Right renal pelvis (tissue), 4 donors: ENCODE measurements at places on chromosomes 3 and 15. TPM values are rescaled to one million over a fixed set of nuclear protein-coding genes. Genes with fewer than 3 reads are reported as not detected.

- no peak for DNase-seq
Measured at GRCh38 chr3:151285940-151286339, 7.6 kb upstream of the P2RY14 start.

- DNase-seq = no peak
Measured at GRCh38 chr3:195052939-195053338, 218.0 kb downstream of the XXYLT1 start.

DNA sequence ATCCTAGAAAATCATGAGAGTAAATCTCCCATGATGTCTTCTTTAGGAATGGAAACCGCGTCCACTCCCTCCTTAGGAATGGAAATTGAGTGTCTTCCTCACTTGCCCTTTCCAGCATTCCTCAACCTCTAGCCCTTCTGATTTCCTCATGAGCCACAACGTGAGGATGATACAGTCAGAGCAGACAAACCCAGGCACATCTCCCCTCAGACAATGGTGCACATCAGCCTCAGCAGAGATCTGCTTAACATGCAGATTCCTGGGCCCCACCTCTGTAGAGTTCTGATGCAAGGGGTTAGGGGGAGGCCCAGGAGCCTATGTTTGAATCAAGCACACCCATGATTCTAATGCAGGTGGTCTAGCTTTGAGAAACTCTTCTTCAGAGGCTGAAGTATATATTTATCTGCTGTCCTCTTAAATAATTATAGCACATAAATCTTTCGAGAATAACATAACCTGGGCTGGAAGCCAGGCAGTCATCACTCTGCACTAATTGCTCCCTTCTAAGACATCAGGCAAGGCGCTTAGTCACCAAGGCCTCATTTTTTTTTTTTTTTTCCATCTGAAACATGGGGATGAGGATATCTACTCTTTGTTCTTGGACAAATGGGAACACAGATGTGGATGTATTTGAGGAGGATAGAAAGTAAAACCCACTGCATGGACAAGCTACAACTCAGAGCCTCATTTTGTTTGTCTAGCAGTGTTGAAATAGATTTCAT lies 81.7 kb downstream of the PRICKLE2 start:
- DNase-seq = no peak

DNA sequence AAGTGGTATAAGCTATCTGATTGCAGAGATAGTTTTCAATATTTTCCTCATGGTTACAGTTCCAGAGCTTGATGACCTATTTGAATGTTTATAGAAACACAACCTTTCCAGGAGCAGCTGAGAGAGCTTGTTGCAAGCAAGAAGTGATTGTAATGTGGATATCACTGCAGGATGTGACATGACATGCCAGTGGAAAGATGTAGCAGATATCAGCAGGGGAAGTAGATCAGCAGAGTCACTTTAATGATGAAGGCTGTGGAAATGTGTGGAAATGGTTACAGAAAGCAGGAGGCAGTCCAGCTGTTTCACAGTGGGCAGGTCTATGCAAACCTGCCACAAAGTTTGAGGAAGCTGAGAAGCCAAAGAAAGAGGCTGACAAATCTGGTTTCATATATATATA lies 21.0 kb downstream of the TMEM158 start:
- no peak for DNase-seq

DNA sequence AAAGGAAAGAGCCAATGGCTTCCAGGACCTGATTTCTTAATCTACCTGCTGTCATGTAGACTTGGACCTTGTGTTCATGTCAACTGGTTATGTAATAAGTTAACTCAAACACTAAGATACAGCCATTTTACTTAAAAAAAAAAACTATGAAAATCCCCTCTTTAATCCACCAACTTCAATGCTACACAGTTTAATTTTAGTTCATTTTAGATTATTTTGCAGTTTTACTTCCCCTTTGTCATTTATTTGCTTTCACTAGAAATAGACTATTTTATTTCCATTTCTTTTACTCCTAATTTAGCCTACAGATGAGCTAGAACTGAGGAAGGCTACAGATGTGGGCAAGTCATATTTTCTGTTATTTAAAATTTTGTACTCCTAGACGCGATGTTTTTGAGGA lies 10.7 kb upstream of the DNAJC13 start:
- DNase-seq = no peak

- DNase-seq = no peak
Measured at GRCh38 chr3:134904776-134905646, 110.0 kb downstream of the EPHB1 start.

The OXTR gene
- polyA plus RNA-seq = 0.87 TPM

The PATL2 gene
- polyA plus RNA-seq = 1.2 TPM

The ZNF197 gene
- 30.5 TPM for polyA plus RNA-seq

The SRGAP3 gene
- polyA plus RNA-seq = 15.0 TPM
